ENCODE measurements at places on chromosomes 2 and 18.

DNA sequence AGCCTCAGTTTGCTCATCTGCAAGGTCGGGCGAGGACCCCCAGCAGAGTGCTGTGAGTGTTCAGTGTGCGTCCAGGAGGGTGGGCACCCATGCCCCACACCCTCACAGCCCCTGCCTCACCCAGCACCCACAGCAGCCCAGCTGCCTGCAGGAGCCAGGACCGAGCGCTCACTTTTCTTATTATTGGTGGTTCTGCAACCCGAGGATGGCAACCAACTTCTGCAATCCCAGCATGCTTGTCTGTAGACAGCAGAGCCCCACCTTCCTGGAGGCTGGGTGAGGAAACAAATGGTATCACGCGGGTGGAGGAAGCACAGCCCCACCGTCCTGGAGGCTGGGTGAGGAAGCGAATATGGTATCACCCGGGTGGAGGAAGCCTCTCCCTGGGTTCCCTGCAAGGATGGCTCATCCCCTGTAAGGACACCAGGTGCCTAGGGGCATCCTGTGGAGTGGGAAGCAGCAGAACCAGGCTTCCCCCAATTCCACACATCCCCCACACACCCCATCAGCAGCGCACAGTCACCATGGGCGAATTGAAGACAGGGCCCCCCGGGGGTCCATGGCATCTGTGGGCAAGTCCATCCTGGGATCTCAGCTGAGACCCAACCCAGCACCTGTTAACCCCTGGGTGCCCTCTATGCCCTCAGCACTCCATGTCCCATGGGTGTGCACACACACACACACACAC, 220.5 kb upstream of the RAB6C start:
- DNase-seq, result no peak

- no peak for DNase-seq
Observed at GRCh38 chr2:47359375-47359868, 43.5 kb upstream of the MSH2 start.

DNA sequence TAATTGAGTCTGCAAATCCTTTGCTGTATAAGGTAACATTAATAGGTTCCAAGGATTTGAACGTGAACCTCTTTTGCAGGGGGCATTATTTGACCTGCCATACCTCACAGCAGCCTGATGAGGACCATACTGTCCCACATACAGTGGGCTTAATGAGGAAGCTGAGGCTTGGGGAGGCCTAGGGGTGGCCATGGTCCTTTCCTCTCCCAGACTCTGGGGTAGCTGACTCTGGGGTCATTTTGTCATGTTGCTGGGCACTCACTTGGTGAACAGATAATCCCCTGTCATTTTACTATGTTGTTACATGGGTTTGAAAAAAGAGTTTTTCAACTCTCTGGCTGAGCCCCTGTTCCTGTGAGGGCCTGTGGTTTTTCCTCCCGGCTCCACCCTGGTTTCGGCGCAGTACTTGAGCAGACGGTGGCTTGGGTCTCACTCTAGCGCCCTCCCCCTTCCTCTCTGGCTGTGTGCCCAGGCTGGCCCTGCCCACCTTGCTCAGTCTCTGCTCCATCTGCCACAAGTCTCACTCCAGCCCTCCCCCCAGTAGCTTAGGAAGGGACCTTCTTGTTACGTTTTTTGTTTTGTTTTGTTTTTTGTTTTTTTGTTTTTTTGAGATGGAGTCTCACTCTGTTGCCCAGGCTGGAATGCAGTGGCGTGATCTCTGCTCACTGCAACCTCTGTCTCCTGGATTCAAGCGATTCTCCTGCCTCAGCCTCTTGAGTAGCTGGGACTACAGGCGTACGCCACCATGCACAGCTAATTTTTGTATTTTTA, 21.0 kb downstream of the INPP4A start:
- DNase-seq, result peak; percentile 85

DNA sequence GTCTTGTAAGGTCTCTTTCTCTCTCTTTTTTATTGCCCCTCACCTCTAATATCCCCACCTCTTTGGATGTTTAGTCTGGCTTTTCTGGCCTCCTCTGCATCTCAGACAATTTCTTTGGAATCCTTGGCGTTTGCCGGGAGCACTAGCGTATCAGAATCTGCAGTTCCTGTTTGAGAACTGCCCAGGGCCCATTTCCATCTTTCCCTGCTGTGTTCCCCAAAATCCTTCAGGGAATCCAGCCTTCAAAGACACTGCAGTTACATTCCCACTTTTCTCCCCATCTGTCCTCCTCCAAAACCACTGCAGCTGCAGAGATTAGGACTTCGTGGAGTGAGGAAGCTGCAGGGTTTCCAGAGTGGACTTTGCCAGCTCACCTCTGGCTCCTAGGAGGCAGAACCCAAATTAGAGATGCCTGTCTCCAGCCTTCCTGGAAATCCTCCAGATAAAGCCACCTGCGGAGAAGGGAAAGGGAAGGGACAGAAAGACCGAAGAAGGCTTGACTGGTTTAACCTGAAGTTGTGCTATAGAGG, 2.7 kb downstream of the VSNL1 start:
- no peak for DNase-seq

- DNase-seq, result no peak
Observed at GRCh38 chr2:6917761-6918421, 679 bp downstream of the RNF144A start.

GRCh38 chr2:45869165-45869501, 217.7 kb downstream of the PRKCE start:
- DNase-seq, result no peak

GRCh38 chr18:25516121-25516520, 164.2 kb upstream of the ZNF521 start:
- no peak for DNase-seq

GRCh38 chr2:145199827-145200706, 680.1 kb upstream of the ZEB2 start:
- no peak for DNase-seq

- DNase-seq, result no peak
Observed at GRCh38 chr2:125172181-125172580, 1147.1 kb downstream of the CNTNAP5 start.

- no peak for DNase-seq
Observed at GRCh38 chr2:33903215-33903614, 304.1 kb upstream of the FAM98A start.

GRCh38 chr2:10971888-10972260, 60.1 kb downstream of the KCNF1 start:
- no peak for DNase-seq

DNA sequence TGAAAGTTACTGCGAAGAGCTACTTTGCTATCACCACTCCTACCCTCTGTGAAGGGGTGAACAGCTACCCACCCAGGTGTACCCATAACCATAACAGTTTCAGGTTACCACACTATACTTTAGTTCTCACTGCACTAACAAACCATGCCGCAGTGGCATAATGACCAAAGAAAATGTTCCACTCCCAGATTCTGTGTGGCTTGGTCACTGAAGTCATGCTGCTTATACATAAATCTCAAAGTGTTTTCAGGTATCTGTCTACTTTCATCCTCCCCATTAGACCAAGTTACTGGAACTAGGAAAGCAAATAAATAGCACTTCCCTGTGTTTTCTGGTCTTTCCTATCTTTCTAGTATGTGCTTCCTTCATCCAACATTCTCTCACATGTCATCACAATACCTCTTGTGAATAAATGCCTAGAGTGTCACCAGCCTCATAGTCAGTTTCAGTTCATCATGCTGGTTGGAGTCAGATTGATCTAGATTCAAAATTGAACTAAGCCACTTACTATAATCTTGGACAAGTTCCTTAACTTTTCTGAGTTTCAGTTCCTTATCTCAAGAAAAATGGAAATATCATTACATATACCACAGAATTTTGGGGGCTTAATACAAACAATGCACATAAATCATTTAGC, 293.6 kb downstream of the FSIP2 start:
- no peak for DNase-seq

GRCh38 chr2:203650860-203651613, 55.4 kb upstream of the CD28 start:
- peak; percentile 24 for DNase-seq

Data from naive thymus-derived CD4-positive, alpha-beta T cell (primary cell).